Right hindlimb (tissue), 1 donor: ENCODE measurements at places on chromosomes 7 and 10.
A peak's percentile ranks its signal among the peaks of the same experiment; 100 is the strongest.

- no peak for DNase-seq
Observed at GRCh38 chr7:20307901-20308300, 22.8 kb upstream of the ITGB8 start.

- DNase-seq, result peak; percentile 45
Observed at GRCh38 chr7:120273476-120273975, 551 bp downstream of the KCND2 start.

DNA sequence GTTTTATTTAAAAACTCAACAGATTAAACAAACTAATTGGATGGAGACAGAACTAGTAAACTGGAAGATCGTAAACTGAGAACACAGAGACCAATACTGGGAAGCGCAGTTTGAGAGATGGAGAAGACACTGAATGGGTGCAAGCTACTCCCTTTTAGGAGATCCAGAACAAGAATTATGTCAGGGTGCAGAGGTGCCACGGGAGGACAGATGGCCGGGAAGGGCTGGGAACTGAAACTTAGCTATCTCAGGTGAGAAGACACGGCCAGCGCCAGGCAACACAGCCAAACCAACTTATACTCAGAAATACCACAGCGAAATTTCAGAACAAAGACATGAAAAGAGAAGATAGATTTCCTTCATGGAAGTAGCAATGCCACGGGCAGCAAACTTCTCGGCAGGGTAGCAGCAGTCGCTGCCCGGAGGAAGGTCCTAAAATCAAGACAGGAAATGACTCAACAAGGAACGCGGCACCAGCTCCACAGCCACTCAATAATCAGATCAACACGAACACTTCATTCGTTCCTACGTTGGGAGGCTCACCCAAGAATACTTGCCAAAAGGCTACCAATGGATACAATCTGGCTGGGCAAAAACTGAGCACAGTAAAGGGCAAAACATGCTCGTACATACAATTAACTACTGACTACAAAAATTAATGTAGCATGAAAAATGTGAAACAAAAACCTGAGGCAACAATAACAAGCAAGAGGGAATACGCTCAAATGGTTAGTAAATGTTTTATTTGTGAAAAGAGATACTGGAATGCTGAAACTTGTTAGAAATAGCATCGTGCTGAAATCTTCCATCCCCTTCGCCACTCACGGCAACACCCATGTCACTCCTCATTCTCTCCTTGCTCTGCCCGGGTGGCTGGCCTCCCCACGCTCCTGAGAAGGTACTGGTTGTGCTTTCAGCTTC is 2.2 kb upstream of the LRRC27 start:
- no peak for DNase-seq

DNA sequence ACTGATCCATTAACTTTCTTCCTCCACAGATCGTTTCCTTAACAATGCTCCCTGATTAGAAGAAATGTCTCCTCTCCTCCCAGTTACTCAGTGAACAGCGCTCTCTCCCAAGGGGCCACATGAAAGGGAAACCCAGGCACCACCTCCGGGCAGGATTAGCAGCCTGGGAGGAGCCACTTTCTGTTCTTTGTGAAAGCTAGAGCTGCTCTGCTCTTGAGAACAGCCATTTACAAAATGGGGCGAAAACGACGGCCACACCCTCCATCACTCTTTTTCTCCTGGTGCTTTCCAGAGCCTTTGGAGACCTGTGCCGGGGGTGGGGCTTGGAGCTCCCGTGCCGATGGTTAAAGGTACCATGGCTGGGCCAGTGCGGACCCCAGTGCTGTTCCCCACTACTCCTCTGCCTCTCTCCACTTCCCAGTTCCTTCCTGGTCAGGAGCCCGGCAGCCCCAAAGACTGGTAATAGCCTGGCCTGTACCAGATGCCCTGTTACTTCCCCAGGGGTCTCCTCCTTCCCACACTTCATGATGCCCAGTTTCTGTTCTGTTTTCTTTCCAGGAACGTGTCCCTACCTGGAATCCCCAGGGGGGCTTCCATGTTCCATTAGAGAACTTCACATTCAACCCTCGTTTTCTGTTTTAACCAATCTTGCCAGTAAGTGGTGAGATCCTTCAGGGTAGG is 402.9 kb upstream of the GALNT17 start:
- DNase-seq, result no peak

DNA sequence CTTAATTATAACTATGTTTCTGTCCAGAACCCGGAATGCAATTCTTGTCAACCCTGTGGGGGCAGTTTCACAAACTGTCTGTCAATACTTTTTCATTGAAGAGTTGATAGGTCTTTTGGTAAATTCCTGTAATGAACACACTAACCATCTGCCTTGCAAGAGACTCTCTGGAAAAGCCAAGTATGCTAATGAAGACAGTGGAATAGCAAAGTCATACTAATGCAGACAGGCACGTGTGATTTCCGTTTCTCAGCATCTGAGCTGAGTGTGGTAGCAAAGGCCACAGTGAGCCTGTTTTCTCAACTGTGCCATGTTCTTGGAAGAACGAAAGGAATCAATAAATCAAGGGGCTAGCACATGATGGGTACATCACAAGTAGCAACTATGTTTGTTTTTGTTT is 494.1 kb upstream of the NRP1 start:
- DNase-seq, result no peak

DNA sequence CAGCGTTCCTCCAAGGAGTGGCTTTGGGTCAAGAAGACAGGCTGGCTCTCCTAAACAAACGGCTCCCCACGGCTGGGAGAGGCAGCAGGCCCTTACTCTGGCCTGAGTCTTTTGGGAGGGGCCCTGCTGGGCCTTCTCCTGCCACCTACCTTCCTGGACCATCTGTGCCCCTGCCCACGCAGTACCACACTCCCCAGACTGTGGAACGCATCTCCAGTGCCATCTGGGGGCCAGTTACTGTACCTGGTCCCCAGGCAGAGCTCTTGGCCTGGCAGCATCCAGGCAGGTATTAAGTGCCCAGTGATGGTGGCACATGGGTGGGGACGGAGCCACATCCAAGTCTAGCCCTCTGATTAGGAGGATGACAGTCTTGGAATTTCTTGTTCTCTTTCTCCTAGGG is 14.4 kb downstream of the ALKBH4 start:
- no peak for DNase-seq

DNA sequence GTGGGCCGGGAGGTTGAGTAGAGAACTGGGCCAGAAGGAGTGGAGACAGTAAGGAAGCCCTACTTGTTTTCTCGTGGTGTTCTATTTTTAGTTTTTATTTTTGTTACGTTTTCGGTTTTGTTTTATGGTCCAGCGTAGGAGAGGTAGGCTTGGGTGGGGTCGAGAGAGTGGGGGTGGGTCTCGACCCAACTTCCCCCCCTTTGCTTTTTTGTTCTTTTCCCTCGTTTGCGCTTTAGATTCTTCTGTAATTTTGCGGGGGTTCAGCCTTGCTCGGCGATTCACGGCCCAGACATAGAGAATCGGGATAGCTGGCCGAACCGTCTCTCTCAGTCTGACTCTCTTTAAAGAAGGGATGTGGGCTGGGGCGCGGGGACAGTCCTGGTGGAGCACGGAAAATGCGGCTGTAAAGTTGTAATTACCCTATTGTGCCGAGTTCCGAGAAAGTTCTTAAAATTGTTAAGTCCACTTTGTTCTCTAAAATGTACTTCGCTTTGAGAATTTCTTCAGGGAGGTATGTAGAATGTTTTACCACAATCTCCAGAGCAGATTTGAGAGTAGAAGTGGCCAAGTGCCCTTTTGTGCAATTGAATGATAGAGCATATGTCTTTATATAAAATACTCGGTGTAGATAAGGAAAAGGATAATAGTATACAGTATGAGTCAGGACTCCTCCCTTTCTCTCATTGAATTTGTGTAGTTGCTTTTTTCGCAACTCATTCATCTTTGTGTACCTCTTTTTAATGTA is 816 bp downstream of the DMTF1 start:
- peak; percentile 63 for DNase-seq

GRCh38 chr10:14389981-14390590 is 59.4 kb upstream of the FRMD4A start:
- DNase-seq, result no peak

DNA sequence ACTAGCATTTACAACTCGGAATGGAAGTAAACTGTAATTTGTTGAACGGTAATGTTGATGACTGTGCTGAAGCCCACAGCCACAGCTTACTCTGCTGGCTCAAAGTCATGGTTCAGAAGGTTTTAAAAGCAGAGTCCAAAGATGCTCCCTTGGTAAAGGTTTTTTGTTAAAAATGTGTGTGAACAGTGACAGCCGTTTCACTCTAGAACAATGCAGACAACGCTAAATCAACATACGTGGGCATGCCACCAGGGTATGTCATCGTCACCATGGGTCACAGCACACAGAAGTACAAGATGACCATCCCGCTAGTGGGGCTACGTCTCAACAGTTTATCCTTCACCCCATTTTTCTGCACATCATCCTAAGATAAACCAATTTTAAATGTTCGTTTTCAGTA is 106.5 kb upstream of the LANCL2 start:
- no peak for DNase-seq

DNA sequence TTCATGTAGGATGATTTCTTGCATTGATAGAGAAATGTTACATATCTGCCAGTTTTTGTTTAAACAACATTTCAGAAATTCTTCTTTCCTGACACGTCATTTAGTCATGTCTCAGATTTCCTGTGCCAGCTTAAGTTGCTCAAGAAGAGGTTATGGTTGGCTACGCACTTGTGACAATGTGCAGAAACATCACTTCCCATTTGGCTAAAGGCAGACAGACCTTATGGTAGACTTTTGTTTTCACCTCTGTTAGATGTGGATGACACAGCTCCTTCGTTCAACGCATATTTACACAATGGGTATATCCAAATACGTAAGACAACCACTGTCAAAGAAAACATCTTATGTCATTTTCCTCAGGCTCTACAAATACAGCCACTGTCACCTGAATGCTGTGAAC is 125.8 kb downstream of the DOCK4 start:
- DNase-seq, result no peak

GRCh38 chr7:83271212-83272099 is 108.8 kb upstream of the PCLO start:
- DNase-seq, result no peak

- DNase-seq, result peak; percentile 81
Observed at GRCh38 chr10:27242951-27243551, 2.5 kb upstream of the ACBD5 start.

DNA sequence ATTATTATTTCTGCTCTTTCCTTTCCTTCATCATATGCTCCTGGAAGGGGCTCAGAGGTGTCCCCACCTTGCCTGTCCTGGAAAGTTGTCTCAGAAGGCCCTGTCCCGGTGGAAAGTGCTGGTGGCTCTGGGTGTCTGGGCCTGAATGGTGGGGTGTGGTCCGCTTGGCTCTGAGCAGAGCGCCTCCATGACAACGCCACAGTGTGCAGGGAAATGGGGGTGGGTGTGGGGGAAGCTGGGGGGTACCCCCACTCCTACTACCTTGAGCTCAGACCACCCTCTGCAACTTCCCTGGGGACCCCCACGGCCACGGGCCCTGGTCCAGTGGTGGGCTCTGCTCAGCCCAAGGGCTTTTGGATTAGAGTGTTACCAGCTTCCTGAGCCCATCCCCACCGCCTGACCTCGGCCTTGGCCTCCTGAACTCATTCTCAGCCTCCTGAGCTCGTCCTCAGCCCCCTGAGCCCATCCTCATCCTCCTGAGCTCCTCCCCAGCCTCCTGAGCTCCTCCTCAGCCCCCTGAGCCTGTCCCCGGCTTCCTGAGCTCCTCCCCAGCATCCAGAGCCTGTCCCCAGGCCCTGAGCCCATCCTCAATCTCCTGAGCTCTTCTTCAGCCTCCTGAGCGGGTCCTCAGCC is 106.4 kb upstream of the FAM20C start:
- DNase-seq, result peak; percentile 24

DNA sequence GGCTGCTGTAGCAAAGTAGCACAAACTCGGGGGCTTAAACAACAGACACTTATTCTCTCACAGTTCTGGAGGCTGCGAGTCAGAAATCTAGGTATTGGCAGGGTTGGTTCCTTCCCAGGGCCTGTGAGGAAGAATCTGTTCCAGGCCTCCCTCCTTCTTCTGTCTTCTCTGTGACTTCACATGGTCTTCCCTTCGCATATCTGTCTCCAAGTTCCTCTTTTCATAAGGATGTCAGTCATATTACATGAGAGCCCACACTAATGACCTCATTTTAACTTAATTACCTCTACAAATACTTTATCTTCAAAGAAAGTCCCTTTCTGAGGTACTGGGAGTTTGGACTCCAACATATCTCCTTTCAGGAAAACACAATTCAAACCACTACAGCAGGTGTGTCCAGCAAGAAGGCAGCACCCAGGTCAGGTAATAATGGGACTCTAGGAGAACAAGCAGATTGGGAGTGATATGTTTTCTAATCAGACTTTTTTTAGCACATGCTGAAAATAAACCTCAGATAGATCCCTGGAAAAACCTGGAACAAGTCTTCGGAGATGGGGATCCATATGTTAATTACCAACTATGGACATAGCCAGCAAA is 11.7 kb downstream of the CREB5 start:
- no peak for DNase-seq

- DNase-seq, result no peak
Observed at GRCh38 chr10:58913717-58914116, 262.7 kb upstream of the PHYHIPL start.

DNA sequence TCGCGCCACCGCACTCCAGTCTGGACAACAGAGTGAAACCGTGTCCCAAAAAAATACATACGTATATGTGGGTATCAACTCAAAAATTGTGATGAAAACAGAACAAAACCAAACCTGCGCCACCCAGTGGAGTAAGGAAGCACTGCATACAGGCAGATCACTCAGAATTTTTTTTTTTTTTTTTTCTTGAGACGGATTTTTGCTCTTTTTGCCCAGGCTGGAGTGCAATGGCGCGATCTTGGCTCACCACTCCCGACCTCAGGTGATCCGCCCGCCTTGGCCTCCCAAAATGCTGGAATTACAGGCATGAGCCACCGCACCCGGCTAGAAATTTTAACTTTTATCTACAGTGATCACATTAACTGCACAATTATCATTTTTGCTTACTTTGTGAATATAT is 9.1 kb upstream of the TMEM236 start:
- DNase-seq, result peak; percentile 61

DNA sequence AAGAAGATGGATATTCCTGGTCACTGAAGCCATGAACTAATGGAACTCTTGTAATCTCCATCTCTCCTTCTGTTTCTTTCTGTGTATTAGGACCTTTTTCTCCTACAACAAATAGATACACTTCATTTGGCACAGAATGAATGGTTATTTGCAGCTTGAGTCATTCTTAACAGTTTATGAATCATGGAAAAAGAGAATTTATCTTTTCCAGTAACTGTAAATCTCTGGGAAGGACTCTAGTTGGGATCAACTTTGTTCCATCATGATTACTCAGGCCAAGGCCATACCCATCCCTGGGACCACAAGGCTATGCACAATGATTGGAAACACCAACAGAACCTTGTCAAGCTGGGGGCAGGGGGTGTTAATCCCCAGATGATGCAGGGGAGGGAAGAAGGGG is 36.1 kb upstream of the MDFIC start:
- no peak for DNase-seq

DNA sequence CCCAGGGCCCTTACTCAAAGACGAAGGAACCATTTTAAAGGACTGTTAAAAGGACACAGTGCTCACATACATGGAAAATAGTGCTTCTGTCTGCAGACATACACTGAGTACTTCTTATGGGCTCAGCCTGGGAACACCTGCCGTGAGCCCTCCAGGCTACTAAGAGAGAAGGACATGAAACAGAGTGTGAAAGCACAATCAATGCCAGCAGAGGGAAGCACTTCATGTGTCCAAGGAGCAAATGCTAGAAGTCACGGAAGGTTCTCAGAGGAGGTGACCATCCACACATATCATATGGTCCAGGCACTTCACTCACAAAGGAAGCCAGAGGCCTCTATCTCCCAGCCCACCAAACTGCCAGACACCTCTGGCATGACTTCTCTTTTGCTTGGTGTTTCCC is 15.5 kb downstream of the ELMO1 start:
- no peak for DNase-seq
